ENCODE measurements at places on chromosomes 11 and 22.

- DNase-seq: peak; percentile 14
Measured at GRCh38 chr11:105953886-105954285, 68.2 kb downstream of the MSANTD4 start.

DNA sequence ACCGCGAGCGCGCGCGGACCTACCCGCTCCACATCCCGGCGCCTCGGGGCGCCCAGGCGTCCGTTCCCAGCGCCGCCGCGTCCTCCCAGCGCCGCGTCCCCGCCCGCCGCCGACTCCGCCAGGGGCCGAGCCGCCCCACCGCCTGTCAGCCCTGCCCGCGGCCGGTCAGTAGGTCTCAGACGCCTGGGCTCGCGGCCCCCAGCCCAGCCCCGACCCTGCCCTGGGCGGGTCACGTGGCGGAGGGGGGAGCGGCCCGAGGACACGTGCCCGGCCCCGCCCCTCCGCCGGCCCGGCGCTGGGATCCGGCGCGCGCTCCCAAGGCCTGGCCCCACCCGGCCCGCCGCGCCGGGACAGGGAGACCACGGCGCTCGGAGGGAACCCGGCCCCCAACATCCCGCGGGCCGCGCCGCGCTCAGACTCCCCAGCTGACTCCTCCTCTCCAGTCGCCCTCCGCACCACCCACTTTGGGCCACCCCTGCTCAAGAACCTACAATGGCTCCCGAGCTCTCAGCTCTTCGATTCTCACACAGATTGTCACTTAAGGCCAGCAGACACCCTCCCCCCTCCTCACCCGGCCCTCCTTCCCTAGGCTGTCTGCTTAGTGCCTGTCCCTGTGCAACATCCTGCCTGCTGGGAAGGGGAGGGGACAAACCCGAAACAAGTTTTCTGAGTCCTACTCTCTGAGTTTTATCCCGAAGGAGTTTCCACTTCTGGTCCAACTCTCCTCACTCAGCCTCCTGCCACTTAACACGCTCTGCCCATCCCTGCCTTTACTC lies at the start of gene RAB3IL1:
TSS of gene RAB3IL1 (minus strand) at position 233 of the 776 bp plus-strand sequence. CDS start at position 34, 199 bp downstream.
- DNase-seq: no peak

GRCh38 chr11:63686926-63687325 lies 5.6 kb downstream of the RTN3 start:
- DNase-seq: no peak

- DNase-seq: no peak
Measured at GRCh38 chr22:43237280-43237679, 50.3 kb upstream of the TTLL12 start.

- no peak for DNase-seq
Measured at GRCh38 chr11:69821511-69822040, 2.4 kb upstream of the FGF3 start.

GRCh38 chr22:42078469-42079318 lies 806 bp upstream of the SMDT1 start:
- DNase-seq: no peak

GRCh38 chr11:23688835-23689234 lies 808.0 kb upstream of the LUZP2 start:
- DNase-seq: no peak
